Large intestine (tissue), 12 donors: ENCODE measurements at places on chromosomes 1 and 21. TPM values are rescaled to one million over a fixed set of nuclear protein-coding genes. Genes with fewer than 3 reads are reported as not detected.

GRCh38 chr21:16262091-16262490 lies 532.3 kb downstream of the USP25 start:
- no peak for DNase-seq
- no peaks in the 10 kb centered on the region for H3K27me3 ChIP-seq
- no peak overlapping the region for H3K4me3 ChIP-seq
- H3K36me3 ChIP-seq: no peaks in the 10 kb centered on the region
- H3K27ac ChIP-seq: no peak overlapping the region

INSRR gene
- polyA plus RNA-seq: 0.09 TPM

DNA sequence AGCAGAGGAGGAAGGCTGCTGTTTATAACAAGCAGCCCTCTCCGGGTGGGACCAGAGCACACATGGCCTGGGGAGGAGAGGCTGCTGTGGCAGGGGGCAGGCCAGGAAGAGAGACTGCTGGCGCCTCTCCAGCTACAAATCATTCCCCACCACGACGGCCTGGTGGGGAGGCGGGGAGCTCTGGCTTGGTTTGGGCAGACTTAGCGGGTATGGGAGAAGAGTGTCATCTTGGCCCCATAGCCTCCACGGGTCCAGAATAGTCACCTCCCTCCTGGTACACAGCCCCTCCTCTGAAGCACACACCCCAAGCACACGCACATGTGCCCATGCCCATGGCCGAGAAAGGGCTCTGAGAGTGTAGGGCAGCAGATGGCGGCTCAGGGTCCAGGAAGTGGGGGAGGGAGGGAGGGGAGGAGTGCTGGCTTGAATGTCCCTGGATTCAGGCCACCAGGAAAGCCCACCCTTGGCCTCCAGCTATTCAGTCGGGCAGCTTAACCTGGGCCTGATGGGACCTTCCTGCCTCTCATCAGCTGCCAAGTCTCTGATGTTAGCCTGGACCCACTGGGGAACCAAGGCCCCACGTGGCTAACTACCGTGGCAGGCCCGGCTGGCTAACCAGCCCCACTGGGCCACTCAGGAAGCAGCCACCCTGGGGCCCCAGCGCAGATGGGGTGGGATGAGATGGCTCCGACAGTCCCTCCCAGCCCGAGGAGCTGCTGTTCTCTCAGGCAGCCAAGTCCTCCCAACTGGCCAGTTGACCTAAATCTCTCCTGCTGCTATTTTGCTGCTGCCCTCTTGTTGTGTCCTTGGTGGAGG lies 10.9 kb downstream of the LRP8 start:
- no peak overlapping the region for H3K4me3 ChIP-seq
- no peak for DNase-seq
- peaks cover 12% of the 10 kb centered on the region for H3K4me1 ChIP-seq
- no peak overlapping the region for H3K27ac ChIP-seq

DNA sequence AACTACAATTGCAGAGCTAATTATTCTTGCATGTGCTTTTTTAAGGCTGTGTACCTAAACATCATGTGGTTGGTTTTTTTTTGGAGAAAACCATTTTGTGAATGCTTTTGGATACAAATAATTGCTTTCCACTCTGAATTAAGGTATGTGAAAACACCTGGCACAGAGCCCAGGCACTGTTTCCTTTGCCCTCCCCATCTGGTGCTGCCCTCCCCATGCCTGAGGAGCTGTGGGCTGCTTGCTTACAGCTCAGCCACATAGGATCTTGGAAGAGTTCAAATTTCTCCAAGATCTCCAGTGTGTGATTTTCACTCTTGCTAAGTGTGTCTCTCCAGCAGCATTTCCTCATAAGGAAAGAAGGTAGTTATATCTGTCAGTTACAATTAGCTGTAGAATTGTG lies 27.8 kb downstream of the DNM3 start:
- no peak for DNase-seq
- no peak overlapping the region for H3K4me3 ChIP-seq
- no peak overlapping the region for H3K27ac ChIP-seq
- peaks cover 2% of the 10 kb centered on the region for H3K27me3 ChIP-seq
- no peaks in the 10 kb centered on the region for H3K36me3 ChIP-seq
- H3K4me1 ChIP-seq: no peaks in the 10 kb centered on the region

GRCh38 chr1:145972580-145972979 lies 8.1 kb downstream of the POLR3GL start:
- no peaks in the 10 kb centered on the region for H3K36me3 ChIP-seq
- no peak overlapping the region for H3K4me3 ChIP-seq
- H3K27ac ChIP-seq: no peak overlapping the region

DNAJB4 gene
- 29.7 TPM for polyA plus RNA-seq
